ENCODE measurements at places on chromosomes 7 and 10. TPM values are rescaled to one million over a fixed set of nuclear protein-coding genes. Genes with fewer than 3 reads are reported as not detected.

Gene UTF1
- polyA plus RNA-seq: not detected

Gene MAD1L1
- polyA plus RNA-seq: 18.4 TPM

Gene CYP3A7
- not detected for polyA plus RNA-seq

Gene RBM20
- polyA plus RNA-seq: 1.6 TPM

Gene EZH2
- 2.0 TPM for polyA plus RNA-seq

Gene PYROXD2
- 9.9 TPM for polyA plus RNA-seq

Gene CAMK2G
- polyA plus RNA-seq: 12.8 TPM

Gene ZNF365
- 0.08 TPM for polyA plus RNA-seq

Gene TEX36
- not detected for polyA plus RNA-seq

Gene TAS2R4
- 0.22 TPM for polyA plus RNA-seq

Gene RET
- 0.56 TPM for polyA plus RNA-seq

Gene SYT15
- polyA plus RNA-seq: 1.7 TPM

Gene PRPS1L1
- polyA plus RNA-seq: not detected

Gene ITPRIP
- 7.6 TPM for polyA plus RNA-seq

Gene MSMB
- not detected for polyA plus RNA-seq

Gene GPR15LG
- polyA plus RNA-seq: 0.25 TPM

Gene FAM171A1
- 6.6 TPM for polyA plus RNA-seq

Gene AASS
- 16.5 TPM for polyA plus RNA-seq

Gene PODXL
- 31.1 TPM for polyA plus RNA-seq

Gene SORBS1
- polyA plus RNA-seq: 85.4 TPM

Data from adipose tissue (tissue), 3 donors.